ENCODE measurements at places on chromosomes 6 and 20. TPM values are rescaled to one million over a fixed set of nuclear protein-coding genes. Genes with fewer than 3 reads are reported as not detected.
A peak's percentile ranks its signal among the peaks of the same experiment; 100 is the strongest.

SCUBE3 gene
- total RNA-seq: 0.74 TPM

DNA sequence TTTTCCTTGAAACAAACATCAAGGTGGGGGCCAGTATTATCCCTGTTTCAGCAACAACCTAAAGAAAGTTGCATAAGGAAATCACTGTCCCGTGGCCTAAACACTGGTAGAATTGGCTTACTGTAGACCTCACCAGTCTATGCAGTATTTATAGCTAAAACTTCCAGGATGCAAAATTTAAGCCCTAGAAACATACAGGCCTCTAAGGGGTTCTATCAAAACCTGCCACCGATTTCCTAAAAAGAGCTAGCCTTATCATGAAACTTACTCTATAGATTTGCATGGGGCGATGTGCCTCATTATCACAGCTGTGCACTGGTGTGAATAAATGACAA lies 84.3 kb upstream of the FOXQ1 start:
- DNase-seq: no peak

- no peak for DNase-seq
These were observed 1176.0 kb upstream of the GJE1 start for GRCh38 chr6:140956571-140957369.

DNA sequence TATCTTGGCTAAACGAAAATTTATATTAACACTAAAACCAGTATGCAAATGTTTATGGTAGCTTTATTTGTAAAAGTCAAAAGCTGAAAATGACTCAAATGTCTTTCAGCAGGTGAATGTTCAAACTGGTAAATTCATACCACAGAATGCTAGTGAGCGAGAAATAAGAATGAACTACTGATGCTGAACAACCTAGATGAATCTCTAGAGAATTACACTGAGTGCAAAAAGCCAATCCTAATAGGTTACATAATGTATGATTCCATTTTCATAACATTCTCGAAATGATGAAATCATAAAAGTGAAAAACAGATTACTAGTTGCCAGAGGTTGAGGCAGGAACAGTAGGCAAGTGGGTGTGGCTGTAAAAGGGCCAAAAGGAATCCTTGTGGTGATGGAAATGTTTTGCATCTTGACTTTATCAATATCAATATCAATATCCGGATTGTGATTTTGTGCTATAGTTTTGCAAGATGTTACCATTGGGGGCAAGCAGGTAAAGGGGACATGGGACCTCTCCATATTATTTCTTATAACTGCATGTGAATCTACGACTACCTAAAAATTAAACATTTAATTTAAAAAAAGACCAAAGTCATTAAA lies 26.1 kb downstream of the ZNF311 start:
- no peak for DNase-seq

DNA sequence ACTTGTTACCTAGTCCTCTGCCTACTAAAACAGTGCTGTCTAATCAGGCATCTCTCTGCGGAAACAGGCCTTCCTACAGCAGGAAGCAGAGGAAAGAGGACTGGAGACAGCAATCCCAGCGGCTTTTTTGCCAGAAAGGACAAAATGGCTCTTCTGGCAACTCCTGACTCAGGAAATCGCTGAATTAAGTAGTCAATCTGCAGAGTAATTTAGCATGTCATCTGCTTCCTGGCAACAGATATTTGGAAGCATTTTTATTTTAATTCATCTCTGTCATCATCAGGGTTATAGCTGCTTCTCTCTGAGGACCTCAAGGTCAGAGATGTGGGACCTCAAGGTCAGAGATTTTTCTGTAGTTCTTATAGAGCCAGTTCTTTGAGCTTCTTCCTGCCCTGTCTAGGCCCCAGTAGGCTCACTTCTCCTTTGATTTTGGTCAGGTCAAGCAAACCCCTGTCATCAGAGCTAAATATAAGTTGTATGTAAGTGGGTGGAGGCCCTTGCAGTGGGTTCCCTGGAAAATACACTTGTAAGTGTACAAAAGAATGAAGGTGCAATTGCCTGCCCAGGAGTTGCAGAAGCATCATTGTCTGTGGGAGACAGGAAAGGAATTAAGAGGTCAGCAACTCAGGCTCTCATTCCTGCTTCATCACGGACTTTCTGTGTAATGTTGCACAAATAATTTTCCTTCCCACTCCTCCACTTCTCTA lies 229.4 kb downstream of the ALDH8A1 start:
- DNase-seq: no peak

- DNase-seq: no peak
These were observed 75.8 kb downstream of the SNAP91 start for GRCh38 chr6:83633149-83633548.

- no peak for DNase-seq
These were observed 110.0 kb upstream of the SYNDIG1 start for GRCh38 chr20:24359321-24360027.

DNA sequence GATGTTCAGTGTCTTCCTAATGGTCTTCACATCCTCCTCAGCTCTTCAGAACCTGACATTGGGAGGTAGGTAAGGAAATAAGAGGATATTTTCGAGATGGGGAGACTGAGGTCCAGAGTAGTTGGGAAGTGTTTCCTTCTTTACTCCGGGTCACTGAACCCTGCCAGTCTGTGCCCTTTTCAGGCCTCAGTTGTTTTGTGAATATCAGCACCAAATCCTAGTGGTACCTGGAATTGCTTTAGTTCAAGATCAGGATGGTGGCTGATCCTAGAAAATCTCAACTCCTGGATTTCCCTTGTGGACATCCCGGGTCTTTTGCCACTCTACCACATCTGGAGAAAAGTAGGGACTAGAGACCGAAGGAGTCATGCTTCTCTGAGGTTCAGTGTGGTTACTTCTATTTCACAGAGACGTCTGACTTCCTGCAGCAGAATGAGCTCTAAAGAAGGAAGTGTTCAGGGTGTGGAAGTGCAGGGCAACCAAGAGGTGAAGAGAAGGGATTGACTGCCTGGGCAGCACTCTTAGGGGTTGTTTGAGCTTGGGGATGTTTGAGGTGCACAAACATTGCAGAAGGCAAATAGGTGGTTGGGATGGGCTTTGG lies 995 bp downstream of the STK4 start:
- peak; percentile 49 for DNase-seq

DNA sequence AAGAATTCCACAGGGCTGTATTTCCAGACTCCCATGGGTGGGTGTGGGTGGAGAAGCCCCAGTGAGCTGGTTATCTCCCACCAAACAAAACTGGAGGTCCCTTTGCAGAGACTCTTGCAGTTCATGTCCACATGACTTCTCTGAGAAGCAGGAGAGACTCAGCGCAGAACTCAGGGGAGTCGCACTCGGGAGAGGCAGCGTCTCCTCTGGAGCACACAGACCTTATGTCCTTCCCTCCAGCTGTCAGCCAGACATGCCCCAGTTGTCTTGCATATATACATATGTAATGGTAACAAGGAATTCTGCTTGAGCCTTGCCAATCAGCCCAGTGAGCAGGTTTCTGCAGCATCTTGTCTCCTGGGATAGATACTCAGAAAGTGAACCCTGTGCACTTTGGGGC lies 23.8 kb downstream of the MYT1 start:
- no peak for DNase-seq

PHACTR1 gene
- 2.2 TPM for total RNA-seq

CST2 gene
- not detected for total RNA-seq

- DNase-seq: no peak
These were observed 20.9 kb downstream of the HIVEP1 start for GRCh38 chr6:12032783-12033573.

DNA sequence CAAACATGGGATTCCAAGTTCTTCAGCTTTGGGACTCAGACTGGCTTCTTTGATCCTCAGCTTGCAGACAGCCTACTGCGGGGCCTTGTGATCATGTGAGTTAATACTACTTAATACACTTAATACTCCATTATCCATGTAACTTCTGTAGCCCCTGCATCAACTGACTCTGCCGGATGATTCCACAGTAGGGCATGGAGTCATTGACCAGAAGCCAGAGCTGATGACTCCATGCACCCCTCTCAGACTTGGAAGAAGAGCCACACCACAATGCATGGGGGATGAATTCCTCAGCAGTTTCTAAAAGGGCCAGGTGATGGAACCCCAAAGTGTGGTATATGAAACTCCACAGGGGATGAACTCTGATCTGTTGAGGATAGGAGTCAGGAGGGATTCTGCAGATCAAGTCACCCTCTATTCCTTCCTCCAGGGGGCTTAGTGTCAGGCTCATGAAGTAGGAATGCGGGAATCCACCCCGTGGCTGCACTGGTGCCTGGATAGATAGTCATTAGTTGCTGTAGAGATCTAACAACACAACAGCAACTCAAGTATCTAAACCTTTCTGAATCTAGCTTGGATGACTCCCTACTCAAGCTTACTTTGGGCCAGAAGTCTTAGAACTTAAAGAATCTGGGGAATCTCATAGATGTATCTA lies 70.2 kb downstream of the GPR6 start:
- no peak for DNase-seq

DNA sequence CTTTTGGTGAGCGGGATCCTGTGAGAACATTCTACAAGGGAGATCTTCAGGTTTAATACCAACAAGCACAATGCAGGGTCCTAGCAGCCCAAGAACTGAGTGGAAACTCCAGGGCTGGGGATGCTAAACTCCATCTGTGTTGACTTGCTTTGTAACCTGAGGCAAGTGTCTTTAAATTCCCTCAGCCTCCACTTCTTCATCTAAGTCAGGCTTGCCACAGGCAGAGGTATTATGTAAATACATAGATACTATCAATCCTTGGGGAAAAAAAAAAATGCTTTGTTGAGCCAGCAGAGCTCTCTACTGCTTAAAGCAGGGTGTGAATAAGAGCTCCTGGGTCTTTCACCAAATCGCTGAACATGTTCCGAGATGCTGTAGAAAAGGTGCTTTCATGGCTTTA lies 114.2 kb upstream of the PHACTR1 start:
- DNase-seq: no peak

DNA sequence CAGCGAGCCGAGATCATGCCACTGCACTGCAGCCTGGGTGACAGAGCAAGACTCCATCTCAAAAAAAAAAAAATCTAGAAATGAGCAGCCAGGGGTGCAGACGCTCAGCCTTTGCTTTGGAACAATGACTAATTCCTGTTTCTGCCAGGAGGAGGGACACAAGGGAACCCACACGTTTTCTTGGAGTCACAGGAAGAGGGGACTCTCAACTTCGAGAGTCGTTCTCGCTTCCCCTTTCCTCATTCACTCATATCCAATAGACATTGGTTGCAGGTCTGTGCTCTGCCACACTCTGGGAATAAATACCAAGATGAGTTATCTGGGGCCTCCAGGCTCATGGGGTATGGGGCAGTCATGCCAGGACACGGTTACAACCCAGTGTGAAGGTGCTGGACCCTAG lies 91.5 kb upstream of the RREB1 start:
- DNase-seq: no peak

- no peak for DNase-seq
These were observed 51.0 kb upstream of the ASIP start for GRCh38 chr20:34190262-34190661.

MAFB gene
- 11.2 TPM for total RNA-seq

IFNGR1 gene
- total RNA-seq: 131 TPM

DNA sequence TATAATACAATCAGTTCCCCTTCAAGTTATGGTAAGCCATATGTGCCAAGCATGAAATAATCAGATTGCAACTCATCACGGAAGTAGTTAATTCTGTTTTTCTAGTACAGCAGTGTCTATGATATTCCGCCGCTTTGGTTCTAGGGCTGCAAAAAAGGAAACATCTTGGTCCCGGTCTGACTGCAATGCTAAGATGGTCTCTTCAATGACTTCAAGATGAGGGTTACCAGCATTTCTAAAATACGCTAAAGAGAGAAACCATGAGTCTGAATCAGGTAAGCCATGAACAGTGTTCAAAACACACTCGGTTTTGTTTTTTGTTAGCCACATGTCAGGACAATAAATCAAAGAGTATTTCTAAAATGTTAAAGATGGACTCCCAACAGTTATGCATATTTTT lies 3.2 kb upstream of the ANKRD60 start:
- DNase-seq: no peak

GRCh38 chr6:1970151-1970561 lies 275.2 kb downstream of the GMDS start:
- no peak for DNase-seq

MYLK2 gene
- 0.20 TPM for total RNA-seq

GRCh38 chr20:58071298-58071697 lies 157.2 kb downstream of the ANKRD60 start:
- peak; percentile 6 for DNase-seq

OTOR gene
- total RNA-seq: not detected

- no peak for DNase-seq
These were observed 161.3 kb downstream of the PHACTR3 start for GRCh38 chr20:59765599-59766177.

- DNase-seq: no peak
These were observed 13.6 kb downstream of the IL17F start for GRCh38 chr6:52230685-52231084.

- DNase-seq: no peak
These were observed 42.9 kb downstream of the STX11 start for GRCh38 chr6:144193181-144193580.

FGD2 gene
- 3.6 TPM for total RNA-seq

- DNase-seq: no peak
These were observed 28.2 kb upstream of the CNKSR3 start for GRCh38 chr6:154538640-154539191.

- no peak for DNase-seq
These were observed 38.7 kb downstream of the CNKSR3 start for GRCh38 chr6:154471609-154472362.

- no peak for DNase-seq
These were observed 22.8 kb upstream of the RAB22A start for GRCh38 chr20:58286729-58287128.

DNA sequence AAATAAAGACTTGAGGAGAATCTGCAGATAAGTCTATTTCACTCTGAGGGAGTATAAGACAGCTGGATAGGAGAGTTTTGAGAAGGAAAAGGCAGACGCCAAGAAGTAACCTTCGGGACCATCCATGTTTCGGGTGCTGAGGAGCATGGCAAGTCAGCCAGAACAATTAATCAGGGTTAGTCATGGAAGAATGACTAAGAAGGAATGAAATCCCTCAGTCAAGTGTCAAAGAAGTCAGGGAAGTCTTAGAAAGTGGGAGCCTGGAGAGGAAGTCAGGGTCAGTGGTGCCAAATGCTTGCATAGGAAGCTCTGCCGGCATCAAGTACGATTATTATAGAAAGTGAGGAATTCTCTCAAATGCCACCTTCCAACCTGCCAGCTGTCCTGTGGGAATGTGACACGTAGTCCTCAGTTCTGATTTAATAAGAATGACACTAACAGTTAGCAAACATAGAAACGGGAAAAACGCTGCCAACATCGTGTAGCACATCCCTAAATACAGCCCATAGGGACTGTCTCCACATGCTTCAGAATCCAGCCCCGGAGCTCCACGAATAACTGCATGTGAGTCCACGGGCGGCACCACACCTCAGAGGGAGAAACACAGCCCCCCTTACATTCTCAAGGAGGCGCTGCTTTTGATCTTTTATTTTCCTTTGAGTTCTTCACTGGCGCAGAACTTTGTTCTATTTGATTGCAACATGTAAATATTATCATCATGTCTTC lies 602.7 kb downstream of the PRKN start:
- no peak for DNase-seq

- no peak for DNase-seq
These were observed 29.9 kb downstream of the FBXO30 start for GRCh38 chr6:145784683-145785082.
